ENCODE measurements at places on chromosomes 12 and 14. TPM values are rescaled to one million over a fixed set of nuclear protein-coding genes. Genes with fewer than 3 reads are reported as not detected.

KLRK1 gene
- total RNA-seq: not detected

DNA sequence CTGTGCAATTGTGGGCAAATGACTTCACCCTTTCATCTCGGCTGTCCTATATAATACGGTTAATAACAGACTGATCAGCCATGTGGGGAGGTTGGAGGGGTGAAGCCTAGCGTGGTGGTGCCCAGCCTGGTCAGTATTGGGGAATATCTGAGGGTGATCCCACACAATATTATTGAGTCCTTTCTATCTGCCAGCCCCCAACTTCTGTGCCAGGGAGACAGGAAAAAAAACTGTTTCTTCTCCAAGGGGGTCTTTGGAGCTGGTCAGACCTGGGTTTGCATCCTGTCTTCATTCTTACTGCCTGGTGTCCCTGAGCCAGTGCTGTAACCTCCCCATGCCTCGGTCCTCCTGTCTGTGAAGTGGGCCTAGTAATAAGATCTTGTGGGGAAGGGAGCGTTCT, 6.5 kb downstream of the CYP46A1 start:
- DNase-seq: no peak

DNA sequence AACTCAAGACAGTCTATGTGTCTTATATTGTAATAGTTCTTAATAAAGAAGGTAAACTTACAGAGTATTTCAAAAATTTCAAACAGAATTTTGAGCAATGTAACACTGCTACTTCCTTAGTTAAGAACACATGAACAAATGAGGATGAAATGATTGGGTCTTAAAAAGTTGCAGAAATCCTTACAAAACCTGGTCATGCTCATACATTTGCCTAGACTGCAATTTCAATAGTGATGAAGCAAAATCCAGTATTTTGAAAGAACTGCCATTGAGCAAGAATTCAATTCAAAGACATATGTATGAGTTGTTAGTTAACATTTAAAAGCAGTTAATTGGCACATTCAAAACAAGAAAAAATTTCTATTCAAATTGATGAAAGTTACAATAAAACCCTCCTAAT, 17.8 kb upstream of the HIF1A start:
- DNase-seq: no peak

SLC25A21 gene
- 0.87 TPM for total RNA-seq

DNA sequence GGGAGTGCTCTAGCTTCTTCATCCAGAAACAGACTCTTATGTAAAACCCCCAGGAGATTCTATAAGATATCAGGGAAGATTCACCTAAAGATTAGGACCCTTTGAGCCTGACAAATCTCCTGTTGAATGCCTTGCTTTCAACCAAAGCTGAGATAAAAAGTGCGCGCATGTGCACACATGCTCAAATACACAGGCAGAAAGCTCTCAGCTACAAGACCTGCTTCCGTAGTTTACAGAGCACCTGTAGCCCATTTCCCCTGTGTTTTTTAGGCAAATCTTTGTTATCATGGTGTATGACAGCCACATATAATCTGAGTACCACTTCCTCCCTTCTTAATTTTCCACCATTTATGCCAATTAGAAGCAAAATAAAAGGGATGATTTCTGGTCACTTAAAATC, 866.9 kb downstream of the NRXN3 start:
- DNase-seq: no peak

GRCh38 chr12:90246688-90247087, 538.0 kb upstream of the ATP2B1 start:
- DNase-seq: no peak

GRCh38 chr14:66196670-66197069, 289.5 kb upstream of the CCDC196 start:
- no peak for DNase-seq

KLHL33 gene
- 0.17 TPM for total RNA-seq

CIROP gene
- total RNA-seq: not detected

DNA sequence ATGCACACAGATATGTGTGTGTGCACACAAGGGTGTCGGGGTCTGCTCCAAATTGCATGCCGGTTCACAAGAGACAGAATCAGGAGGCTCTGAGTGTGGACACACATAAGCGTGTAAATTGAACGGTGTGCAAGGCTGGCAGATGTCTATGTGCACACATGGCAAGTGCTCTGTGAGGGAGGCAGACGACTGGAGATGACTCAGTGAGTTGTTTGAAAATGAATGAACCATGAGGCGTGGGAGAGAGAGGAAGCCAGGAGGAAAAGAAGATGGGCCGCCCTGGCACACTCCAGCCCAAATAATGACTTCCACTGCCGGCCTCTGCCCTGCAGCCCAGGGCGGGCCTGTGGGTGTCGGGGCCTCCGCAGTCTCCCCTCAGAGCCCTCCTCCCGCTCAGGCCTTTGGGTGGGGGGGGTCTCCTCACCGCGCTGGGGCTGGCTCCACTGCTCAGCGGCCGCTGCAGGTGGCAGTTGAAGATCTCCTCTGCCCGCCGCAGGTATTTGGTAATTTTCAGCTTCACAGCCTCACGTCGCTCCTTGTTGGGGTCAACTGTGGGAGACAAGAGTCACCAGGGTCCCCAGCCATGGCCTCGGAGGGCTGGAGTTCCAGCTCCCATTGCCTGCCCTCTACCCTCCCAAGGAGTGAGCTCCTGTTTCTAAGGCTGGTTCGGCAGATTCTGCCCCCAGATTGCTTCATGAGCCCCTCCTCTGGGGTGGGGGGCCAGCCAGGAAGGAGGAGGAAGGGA, 3.5 kb downstream of the RPS6KL1 start:
- peak; percentile 20 for DNase-seq

GRCh38 chr14:97219431-97220017, 422.3 kb downstream of the VRK1 start:
- no peak for DNase-seq

DNA sequence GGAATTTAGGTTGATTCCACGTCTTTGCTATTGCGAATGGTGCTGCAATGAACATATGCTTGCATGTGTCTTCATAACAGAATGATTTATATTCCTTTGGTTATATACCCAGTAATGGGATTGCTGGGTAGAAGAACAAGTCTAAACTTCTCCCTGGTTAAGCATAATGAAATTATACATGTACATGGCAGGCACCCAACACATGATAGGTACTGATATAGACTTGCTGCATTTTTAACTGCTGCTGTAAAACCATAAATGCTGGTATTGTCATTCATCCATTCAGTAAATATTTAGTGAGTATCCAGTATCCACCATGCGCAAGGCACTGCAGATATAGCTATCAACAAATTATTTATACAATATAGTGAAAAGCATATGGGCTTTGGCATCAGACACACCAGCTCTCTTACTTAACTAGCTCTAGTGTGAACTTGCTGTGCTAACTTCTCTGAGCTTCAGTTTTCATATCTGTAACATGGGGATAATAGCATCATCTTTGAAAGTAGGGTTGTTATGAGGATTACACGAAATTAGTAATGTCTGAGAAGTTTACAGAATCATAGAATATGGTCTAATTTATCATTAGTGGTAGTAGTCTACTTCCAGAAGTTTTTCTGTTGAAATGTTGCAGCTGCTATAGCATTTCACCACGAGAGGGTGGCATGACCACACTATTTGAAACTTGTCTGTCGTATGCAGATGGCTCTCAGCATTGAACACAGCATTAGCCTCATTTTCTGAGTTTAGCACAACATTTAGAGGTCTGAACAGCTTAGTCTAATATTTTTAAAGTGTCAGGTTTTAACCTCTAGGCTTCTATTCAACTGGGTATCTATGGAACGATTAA, 32.0 kb upstream of the SEL1L start:
- DNase-seq: peak; percentile 57

MORN3 gene
- 1.6 TPM for total RNA-seq

CACNA1C gene
- not detected for total RNA-seq

HRK gene
- 0.33 TPM for total RNA-seq

KCNK13 gene
- 0.17 TPM for total RNA-seq

FICD gene
- 6.4 TPM for total RNA-seq

GRCh38 chr12:102249079-102249841, 51.6 kb upstream of the PMCH start:
- peak; percentile 3 for DNase-seq

- DNase-seq: peak; percentile 35
These were observed 220.6 kb upstream of the OR4E1 start for GRCh38 chr14:21894003-21894897.

DNA sequence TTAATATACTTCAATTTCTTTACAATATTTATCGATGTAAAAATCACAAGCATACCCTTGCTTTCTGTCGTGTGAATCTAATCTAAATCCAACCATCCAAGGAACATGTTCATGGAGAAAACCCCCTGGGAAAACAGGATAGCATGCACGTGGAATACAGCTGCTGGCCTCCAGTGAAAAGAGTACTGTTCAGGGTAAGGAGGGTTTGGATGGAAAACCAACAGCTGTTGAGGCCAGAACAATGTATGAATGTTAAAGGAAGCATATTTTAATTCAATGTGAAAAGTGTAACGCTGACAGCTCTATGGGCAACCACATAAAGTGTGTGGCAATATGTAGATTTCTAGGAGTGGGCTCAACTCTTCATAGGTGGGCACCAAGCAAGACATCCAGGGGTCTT, 344.0 kb downstream of the TMEM132D start:
- no peak for DNase-seq

- no peak for DNase-seq
These were observed 10.8 kb downstream of the INF2 start for GRCh38 chr14:104700225-104700651.

DNA sequence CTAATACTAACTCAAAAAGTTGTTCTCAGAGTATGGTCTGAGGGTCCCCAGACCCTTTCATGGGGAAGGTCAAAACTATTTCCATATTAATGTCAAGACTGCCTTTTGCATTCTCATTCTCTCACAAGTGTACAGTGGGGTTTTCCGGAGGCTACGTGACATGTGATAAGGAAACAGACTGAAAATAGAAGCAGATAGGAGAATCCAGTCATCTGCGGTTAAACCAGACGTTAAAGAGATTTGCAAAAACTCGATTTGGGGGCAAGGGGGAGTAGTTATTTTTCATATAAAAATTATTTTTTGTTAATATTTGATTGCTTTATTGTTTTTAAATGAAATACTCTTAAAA, 1.0 kb upstream of the NAP1L1 start:
- no peak for DNase-seq

DNA sequence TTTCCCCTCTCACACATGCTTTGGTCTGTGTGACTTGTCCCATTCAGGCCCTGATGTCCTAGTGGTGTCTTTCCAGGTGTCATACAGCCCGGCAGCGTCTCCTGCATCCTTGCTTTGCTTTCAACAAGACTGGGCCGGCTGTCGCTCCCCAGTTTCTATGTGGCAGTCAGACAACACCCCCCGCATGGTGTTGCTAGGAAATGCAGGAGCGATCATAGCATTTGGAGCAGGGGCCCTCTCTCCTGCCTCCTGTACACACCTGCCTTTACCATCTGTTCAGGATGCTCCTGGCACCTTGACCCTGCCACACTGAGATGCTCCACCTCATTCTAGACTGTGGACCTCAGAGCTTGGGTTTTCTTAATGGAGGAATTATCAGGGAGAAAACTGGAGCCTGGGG, 29.5 kb downstream of the CACNA1C start:
- no peak for DNase-seq

DNA sequence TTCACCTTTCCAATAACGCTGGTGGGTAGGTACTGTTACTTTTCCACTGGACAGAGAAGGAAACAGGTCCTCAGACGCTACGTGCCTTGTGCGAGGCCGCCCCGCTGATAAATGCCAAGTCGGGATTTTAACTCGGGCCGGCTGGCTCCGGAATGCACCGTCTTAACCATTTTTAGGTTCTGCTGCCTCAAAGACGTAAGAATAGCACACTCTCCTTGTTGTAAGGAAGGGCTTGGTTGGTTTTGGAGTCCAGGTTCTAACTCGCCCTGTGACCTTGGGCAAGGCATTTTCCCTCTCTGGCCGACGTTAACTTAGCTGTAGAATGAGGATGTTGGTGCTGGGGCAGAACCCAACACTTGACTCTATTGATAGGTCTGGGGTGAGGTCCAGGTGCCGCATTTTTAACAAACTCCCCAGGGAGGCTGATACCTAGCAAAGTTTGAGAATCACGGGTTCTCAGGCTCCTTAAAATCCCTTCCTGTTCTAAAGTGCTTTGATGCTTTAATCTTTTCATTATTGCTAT, 814 bp downstream of the ANKRD13A start:
- DNase-seq: peak; percentile 43

DNA sequence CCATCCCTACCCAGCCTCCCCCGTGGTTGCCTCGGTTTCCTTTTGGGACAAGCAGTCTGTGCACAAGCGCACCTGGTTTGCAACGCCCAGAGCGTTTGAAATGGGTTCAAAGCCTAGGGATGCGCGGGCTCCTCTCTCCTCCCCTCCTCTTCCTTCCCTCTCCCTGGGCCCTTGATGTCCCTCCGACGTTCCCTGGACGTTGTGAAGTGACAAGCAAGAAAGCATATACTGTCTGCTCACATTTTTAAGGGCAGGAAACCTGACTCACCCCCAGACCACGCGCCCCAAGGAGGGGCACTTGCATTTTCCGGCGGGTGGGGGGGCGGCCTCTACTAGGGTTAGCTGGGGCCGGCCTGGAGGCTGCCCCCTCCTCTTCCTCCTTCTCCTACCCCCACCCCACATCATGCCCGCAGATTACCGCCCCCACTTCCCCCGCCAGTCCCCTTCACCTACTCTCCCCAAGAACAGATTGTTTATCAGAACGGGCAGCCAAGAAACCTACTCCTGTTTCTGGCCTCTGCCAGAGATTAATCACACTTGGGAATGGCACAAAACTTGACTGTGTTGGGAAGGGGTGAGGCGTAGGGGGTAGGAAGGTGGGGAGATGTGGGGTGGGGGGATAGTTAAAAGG, 9.5 kb upstream of the IRF2BPL start:
- peak; percentile 94 for DNase-seq

GRCh38 chr12:3076730-3077571, at the start of gene TSPAN9:
TSS of gene TSPAN9 (plus strand) at chr12:3077379. CDS start at chr12:3201194, 123,815 bp downstream.
- peak; percentile 52 for DNase-seq

- DNase-seq: no peak
These were observed 7.2 kb upstream of the CRIP2 start for GRCh38 chr14:105467249-105467941.

DNA sequence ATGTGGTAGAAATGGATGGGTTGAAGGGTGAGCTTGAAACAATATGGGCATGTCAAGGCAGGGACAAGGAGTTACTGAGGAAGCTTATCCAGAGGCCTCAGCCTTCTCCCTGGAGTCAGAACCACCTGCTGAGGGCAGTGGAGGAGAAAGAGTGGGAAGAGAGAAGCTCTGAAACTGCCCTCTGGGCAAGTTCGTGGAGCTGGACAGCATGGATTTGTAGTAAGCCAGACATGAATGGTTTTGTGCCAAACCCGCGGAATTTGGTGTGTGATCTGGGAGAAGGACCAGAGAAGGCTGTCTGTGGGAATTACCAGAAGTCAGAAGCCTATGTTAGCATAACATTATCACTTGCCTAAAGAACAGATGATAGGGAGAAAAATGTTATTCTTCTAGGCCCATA, 164.8 kb downstream of the SLC41A2 start:
- DNase-seq: no peak

DNA sequence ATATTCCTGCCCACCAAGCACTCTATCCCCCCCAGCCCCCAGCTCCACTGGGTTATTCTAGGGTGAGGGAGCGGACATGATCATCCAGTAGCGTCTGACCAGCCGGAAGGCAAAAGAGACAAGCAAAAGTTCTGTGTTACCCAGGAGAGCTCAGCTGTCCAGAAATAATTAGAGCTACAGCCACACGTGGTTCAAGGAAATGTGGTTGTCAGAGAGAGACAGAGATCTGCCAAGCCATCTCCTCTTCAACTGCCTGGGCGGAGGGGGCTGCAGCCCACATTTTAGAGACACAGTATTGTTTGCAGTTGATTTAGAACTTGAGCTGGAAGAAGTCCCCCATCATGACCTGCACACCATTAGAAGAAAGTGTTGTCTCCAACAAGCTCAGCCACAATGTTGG, 30.4 kb downstream of the DAO start:
- no peak for DNase-seq
